ENCODE measurements at places on chromosomes 2 and 18.

DNA sequence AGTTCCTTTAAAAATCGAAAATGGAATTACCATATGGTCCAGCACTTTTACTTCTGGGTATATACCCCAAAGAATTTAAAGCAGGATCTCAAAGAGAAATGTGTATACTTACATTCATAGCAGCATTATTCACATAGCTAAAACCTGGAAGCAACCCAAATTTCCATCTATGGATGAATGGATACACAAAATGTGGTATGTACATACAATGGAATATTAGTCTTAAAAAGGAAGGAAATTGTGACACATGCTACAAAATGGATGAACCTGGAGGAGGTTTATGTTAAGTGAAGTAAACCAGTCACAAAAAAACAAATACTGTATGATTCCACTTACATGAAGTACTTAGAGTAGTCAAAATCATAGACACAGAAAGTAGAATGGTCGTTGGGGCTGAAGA is 147.9 kb upstream of the LTBP1 start:
- DNase-seq = no peak

- DNase-seq = no peak
Measured at GRCh38 chr2:21019000-21019677, 24.7 kb downstream of the APOB start.

GRCh38 chr2:227717687-227718567 is at the start of gene SLC19A3:
SLC19A3 (minus strand) TSS chr2:227718028; CDS start chr2:227702318, 15,710 bp downstream.
- peak; percentile 72 for DNase-seq

DNA sequence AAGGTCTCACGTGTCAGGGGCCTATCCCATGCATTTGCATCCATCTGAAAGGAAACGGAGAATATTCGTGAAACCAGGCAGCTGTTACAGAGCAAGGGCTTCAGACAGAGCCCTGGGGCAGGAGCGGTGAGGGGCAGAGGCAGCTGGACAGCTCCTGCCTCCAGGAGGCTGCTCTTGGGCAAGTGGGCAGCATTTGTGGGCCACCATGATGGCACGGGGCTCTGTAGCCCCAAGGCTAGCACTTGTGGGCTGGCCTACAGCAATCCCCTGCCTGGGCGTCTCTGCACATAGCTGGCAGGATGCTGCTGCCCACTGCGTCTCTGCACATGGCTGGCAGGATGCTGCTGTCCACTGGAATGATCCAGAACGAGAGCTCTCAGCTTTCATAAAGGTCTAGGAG is 52.8 kb upstream of the PTMA start:
- no peak for DNase-seq

DNA sequence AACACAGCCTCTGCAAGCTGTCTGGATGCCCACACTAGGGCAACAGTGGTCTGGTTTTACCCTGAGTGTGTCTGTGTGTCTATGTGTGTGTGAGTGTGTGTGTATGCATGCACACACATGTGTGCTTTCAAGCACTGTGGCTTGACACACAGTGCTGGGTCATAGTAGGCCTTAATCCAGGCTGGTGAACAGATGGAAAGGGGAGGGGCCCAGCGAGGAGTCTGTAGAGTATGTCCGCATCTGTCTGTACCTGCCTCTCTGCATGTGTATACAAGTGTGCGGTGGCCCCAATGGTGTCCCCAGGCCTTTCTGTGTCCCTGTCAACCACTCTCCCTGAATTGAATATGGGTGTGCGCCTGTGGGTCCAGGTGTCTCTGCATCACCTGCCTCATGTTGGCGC is 9.3 kb upstream of the KCNIP3 start:
- DNase-seq = no peak

DNA sequence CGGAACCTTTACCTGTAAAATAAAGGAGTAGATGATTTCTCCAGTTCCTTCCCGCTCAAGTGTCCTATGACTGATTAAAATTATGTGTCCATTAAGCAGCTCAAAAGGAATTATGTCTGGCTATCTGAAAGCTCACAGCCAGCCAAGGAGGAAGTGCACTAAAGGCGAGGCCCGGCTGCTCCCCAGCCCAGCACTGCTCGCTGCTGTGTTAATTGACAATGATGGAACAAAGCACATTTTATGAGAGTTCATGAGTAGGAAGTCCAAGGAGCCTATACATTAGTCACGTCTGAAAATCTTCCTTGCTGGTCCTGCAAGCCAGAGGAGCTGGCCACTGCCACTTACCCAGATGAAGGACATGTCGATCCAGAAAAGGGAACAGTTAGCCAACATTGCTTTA is 14.3 kb downstream of the TTC32 start:
- DNase-seq = peak; percentile 52

- DNase-seq = no peak
Measured at GRCh38 chr2:14712111-14712510, 79.6 kb downstream of the LRATD1 start.

DNA sequence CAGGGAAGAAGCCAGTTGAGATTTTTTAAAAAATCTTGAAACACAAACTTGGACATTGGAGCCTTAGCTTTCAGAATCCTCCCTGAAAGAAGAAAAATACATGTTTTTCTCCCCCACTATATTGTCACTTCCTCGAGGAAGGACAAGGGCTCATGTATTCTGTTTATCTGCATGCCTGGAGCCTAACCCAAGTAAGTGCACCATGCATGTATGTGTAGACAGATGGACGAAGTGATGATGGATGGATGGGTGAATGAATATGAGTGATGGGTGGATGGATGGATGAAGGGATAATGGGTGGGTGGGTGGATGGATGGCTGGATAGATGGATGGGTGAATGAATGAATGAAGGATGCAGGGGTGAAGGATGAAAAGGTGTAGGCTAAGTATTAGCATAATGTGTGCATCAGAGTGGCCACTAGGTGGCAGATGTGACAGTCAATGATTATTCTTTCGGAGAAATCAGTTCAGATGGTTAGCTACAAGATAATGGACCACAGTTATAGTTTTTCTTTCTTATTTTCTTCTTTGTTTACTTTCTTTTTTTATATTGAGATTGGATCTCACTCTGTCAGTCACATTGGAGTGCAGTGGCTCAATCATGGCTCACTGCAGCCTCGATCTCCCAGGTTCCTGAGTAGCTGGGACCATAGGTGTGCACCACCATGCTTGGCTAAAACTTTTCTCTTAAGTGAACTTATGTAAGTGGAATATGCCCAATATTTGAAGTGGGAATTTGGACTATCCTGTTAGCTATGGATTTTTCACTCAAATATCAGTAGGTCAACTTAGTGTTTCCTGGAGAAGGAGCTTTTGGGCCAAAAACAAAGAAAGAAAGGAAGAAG is 18.5 kb upstream of the CCDC93 start:
- peak; percentile 69 for DNase-seq

GRCh38 chr2:147925886-147926285 is 81.1 kb downstream of the ACVR2A start:
- DNase-seq = no peak

GRCh38 chr2:138979131-138979785 is 199.1 kb upstream of the NXPH2 start:
- DNase-seq = no peak

DNA sequence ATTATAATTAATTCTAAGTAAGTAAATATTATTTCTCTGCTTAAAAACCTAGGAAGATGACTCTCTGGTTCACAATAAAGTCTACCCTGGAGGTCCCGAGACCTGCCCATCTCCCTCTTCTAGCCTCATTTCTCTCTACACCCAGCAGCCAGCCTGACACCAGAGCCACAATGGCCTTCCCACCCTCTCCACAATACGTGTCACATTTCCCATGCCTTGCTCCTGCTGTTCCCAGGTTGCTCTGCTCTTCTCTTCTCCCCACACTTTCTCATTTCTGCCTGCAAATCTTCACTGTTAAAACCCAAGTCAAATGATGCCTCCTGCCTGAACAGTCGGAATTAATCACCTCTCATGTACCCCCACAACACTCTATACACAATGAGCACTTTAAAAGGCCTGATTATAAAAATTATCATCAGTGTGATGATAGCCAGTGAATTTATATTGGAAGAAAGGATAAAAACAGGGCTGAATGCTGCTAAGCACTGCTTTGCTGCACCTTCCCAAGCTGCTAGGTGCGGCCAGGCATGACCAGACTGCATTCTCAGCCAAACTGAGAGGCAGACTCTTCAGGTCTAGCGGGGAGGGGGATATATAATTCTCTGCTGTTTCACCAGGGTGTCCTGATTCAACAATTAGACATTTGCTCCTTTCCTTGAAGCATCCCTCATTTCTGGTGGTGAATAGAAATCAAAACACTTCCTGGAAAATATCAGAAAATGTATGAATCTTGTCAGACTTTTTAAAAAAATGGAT is 160.6 kb downstream of the DTNA start:
- no peak for DNase-seq

GRCh38 chr18:3885209-3885792 is 435.3 kb downstream of the TGIF1 start:
- peak; percentile 68 for DNase-seq

DNA sequence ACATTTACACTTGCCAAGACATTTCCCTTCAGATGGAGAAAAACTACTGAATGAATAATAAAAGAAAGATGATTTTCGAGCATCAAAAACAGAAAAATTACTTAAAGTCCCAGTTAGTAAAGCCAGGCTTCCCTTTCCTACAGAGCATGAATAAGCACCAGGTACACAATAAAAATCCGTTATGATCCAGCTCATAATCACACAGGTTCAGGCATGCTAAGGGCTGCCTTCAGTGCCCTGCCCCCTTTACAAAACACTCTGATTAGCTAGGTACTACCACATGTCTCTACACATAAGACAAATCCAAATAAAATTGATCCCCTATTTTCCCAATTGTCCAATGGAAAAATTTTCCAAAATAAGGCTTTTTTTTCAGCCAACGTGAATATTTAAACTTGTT is 413.2 kb upstream of the LRATD1 start:
- DNase-seq = no peak

GRCh38 chr18:25873833-25874232 is 216.6 kb downstream of the SS18 start:
- DNase-seq = no peak

- DNase-seq = peak; percentile 26
Measured at GRCh38 chr2:235740821-235741220, 247.0 kb downstream of the AGAP1 start.

DNA sequence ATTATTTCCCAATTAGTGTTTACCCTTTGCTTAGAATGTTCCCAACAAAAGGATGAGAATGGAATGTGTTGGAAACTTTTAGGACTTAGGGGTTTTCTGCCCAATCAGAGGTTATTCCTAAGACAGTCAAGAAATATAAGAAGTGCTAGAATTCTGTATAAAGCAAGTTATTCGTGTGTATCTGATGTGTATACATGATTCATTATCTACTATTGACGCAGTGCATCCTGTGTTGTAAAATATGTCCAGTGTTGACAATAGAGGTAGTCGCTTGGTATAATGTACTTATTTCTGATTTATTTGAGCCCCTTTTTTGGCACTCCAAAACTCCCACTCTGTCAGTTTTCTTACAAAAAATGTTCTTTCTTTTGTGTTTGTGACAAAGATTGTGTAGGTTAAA is 881 bp downstream of the PIKFYVE start:
- DNase-seq = no peak

DNA sequence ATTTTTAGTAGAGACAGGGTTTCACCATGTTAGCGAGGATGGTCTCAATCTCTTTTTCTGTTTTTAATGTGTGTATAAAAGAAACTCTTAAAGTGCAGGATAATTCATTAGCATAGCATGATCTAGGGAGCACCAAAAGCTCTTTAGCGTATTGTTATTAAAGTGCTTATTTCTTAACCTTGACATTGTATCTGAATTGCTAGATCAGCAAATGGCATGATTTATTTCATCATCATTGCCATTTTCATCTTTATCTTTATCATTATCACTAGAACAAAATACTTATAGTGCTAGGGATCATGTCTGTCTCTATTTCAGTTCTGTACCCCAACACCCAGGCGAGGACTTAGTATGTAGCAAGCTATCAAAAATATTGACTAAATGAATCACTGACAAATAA is 393.8 kb upstream of the HNMT start:
- no peak for DNase-seq

DNA sequence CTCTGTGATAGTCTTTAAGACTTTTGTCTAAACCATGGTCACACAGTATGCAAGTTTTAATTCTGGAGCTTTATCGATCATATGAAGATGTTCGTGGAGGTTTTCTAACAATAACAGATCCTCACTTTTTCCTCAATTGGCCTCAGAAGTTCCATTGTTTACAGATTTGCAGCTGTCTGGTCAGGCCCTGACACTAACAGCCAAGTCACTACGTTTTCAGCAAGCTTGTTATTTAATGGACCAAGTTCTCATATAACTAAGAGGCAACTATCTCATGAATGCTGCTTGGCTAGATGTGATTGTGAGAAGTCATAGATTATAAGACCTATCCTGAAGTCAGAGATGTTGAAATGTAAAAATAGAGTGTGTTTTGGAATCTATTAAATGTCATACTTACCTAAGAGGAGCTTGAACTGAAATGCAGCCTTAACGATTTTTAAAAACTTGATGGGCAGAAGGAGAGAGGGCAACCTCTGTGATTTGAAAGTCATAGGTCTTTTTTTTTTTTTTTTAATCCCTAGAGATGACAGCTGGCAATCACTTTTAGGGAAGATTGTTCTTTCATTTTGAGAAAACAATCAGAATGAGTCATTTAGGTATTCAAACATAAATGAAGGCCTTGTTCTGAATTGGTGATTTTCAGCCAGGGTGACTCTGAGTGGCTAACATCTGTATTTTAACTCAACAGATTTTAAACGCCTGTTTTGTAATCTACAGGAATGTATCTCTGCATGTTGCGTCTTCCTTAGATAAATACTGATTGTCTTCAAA is 48.4 kb upstream of the NEMP2 start:
- DNase-seq = no peak

DNA sequence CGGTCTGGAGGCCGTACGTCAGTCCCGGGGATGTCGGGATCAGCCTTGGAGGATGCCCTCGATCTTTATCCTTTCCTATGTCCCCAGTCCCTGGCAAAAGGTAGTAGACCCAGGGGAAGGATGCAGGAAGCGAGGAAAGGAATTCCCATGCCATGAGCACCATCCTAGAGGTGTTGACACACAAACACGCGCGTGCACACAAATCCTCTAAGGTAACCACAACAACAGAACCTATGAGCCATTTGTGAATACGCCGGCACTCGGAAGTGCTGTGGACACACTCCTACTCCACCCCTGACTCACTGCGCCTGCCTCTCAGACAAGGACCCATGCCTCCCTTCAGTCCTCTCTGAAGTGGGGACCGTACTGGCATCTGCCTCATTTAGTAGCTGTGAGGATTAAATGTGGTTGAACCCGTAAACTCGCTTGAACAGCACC is 11.3 kb upstream of the MLPH start:
- peak; percentile 57 for DNase-seq

DNA sequence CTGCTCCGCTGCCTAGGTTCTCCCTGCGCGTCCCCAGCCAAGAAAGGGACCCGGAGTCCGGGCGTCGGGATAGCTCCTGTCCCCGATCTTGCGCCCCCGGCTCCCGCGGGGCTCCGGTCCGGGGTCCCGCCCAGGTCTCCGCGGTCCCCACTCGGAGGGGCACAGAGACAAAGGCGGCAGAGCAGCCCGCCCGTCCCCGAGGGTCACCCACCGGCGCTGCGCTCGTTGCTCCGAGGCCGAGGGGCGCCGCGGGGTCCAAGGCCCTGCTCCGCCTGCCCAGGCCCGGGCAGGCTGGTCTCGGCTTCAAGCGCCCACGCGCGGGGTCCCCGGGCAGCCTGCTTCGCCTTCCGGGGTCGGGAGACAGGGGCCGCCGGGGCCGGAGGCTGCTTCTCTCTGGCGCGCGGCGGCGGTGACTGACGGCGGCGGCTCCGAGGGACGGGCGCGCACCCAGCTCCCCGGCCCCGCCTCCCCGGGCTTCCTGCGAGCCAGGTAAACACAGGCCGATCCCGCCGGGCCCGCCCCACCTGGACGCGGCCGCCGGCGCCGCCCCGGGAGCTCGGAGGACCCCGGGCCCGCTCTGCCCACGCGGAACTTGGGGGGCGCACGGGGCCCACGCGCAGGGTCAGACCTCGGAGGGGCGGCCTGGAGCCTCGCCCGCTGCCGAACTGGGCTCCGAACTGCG is at the start of gene MBP:
TSS of gene MBP (minus strand) at position 415 of the 682 bp plus-strand sequence. CDS start 27,522 bp downstream, outside the sequence.
- DNase-seq = peak; percentile 71

All from HT-29 (cell line).